Stimulated activated CD4-positive, alpha-beta T cell treated with anti-CD3 and anti-CD28 coated beads, TNF-alpha, amount 100 ng/mL, for 1 hour (primary cell): ENCODE measurements at places on chromosomes 3 and 15.
A peak's percentile ranks its signal among the peaks of the same experiment; 100 is the strongest.

DNA sequence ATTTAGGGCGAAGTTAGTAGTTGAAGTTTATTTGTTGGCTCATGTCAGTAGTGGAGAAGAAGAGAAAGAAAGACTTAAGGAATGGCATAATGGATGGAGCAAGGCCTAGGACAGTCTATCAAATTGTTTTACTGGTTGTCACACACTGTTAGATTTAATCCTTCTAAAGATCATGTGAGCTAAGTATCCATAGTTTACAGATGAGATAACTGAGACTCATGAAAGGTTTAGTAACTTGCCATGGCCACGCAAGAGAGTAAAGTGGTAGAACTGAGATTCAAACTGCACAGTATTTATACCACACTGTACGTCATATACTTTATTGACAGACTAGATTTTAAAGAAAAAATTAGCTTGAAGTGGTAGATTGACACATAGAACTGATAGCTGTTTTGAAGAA is 11.4 kb downstream of the SPRED1 start:
- no peak for DNase-seq

GRCh38 chr3:65490114-65490513 is 548.6 kb downstream of the MAGI1 start:
- DNase-seq: no peak

DNA sequence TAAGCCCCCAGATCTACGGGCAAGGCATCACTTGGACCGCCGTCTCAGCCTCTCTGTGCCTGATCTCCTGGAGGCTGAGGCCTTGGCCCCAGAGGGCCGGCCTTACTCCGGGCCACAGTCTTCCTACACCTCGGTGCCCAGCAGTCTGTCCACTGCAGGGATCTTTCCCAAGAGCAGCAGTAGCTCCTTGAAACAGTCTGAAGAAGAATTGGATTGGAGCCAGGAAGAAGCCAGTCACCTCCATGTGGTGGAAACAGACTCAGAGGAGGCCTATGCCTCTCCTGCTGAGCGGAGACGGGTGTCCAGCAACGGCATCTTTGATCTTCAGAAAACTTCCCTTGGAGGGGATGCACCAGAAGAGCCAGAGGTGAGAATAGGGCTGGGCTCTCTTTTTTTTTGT is 67.0 kb downstream of the MCTP2 start:
- DNase-seq: no peak

GRCh38 chr15:45863881-45864580 is 229.2 kb downstream of the SQOR start:
- DNase-seq: no peak

- DNase-seq: no peak
Observed at GRCh38 chr15:38242055-38242454, 10.6 kb upstream of the SPRED1 start.

- no peak for DNase-seq
Observed at GRCh38 chr3:102195198-102195948, 239.4 kb upstream of the ZPLD1 start.

DNA sequence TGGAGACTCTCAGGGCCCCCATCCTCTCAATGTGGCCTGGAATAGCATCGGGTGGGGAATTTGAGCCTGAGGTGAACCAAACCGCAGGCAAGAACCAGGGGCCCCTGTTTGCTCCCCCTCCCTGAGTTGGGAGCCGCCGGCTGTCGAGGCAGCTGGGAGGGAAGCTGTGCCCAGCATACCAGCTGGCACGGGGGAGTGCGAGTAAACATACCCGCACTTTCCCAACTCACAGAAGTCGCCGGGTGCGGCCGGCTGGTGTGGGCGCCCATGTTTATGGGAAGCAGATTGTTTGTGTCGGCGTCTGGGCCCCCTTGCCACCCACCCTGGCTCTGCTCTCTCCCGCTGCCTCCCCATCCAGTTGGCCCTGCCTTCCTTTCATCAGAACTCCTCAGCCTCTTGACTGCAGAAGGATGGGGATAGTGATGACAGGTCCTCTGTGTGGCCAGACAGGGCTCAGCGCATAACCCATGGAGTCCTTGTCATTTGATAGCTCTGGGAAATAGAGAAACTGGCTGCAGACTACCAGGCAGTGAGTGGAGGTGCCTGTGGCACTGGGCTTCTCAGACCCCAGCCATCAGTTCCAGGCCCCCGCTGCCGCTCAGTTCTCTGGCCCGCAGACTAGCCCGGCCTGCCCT is 60.4 kb downstream of the CACNA2D2 start:
- DNase-seq: no peak

DNA sequence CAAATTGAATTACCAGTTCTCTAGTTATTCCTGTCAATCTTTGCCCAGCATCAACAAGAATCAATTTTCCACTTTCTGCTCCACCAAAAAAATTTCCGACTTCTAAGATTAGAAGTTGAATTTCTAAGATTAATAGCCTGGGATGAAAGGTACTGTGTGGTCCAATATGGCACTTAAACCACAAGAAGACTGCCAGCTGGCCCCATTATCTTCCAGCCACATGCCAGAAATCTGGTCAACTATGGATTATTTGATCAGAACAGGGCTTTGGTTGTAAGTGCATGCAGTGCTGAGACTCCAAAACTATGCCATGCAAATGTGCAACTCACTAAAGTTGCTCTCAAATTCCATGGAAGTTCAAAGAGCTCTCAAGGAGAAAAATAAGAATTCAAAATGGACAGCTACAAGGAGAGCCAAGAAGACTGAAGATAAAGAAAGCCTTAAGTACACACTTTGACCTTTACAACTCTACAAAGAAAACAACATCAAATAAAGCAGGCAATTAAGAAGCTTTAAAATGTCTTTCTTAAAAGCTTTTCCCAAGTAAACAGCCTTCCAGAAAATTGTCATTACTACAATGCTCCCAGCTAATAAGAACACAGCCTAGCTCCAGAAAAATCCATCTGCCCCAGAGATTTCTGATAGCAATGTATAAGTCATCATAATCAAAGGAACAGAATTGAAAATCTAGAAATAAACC is 64.2 kb downstream of the ST3GAL6 start:
- DNase-seq: no peak

GRCh38 chr3:99659032-99659431 is 20.6 kb downstream of the COL8A1 start:
- DNase-seq: no peak

DNA sequence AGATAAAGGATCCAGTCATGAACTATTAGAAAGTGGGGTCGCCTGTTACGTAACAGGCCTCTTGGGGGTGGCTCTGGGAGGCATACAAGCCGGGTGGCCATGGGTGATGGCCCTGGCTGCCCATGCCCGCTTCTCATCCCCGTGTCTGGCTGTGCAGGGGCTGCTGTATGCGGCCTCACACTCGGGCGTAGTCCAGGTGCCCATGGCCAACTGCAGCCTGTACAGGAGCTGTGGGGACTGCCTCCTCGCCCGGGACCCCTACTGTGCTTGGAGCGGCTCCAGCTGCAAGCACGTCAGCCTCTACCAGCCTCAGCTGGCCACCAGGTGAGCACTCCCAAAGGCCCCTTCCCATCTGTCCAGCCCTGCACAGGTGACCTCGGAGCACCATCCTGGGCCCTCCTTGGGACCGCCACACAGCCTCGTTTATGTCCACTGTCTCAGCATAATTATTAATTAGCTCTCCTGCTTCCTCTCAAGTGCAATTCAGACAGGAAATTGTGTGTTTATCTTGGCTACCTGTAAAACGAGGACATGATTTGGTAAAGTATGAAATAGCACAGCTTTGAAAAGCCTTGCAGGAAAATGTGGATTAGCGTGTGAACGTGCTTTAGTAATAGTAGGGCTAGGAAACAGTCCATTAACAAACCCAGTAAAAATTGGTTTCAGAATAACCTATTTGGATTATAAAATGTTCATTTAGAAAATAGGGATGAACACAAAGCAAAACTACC is 8.1 kb downstream of the CIB1 start:
- no peak for DNase-seq

GRCh38 chr3:122301063-122301462 is 24.0 kb upstream of the CSTA start:
- DNase-seq: no peak

DNA sequence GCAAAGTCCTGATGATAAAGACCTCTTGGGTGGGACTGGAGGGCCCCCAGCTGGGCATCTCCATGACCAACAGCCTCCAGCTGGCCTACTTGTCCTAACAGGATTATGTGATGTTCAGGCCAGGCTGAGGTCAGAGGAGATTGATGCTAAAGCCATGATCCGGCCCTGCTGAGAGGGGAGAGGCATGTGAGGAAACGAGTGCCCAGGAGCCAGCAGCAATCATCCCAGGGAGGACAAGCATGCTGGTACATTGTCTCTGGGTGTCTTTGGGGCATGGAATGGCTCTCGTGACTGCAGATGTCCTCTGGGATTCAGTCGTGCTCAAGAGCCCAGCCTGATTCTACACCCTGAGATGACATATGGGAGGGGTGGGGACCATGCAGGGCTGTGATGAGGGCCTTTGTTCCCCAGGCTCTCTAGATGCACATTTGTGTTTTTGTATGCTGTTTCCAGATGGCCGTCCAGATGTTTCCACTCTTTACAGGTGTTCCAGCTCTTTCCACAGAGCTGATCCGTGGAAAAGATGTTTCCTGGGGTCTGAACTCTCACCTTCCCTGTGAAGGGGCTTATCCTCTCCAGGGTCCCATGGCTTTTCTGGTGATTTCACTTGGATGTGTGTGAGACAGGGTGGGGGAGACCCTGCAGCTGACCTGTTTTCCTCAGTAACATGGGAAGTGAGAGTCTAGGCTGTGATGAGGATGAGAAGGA is 20.2 kb downstream of the SLC24A1 start:
- DNase-seq: no peak

GRCh38 chr15:26224266-26224665 is 361.1 kb upstream of the ATP10A start:
- no peak for DNase-seq

DNA sequence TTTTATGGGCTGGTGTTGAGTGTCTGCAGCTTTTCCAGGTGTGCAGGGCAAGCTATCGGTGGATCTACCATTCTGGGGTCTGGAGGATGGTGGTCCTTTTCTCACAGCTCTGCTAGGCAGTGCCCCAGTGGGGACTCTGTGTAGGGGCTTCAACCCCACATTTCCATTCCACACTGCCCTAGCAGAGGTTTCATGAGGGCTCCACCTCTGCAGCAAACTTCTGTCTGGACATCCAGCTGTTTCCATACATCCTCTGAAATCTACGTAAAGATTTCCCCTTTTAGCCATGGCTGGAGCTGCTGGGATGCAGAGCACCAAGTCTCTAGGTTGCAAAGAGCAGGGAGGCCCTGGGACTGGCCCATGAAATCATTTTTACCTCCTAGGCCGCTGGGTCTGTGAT is 11.6 kb downstream of the RFX7 start:
- DNase-seq: no peak

- no peak for DNase-seq
Observed at GRCh38 chr3:46215810-46216414, 7.8 kb upstream of the CCR1 start.

DNA sequence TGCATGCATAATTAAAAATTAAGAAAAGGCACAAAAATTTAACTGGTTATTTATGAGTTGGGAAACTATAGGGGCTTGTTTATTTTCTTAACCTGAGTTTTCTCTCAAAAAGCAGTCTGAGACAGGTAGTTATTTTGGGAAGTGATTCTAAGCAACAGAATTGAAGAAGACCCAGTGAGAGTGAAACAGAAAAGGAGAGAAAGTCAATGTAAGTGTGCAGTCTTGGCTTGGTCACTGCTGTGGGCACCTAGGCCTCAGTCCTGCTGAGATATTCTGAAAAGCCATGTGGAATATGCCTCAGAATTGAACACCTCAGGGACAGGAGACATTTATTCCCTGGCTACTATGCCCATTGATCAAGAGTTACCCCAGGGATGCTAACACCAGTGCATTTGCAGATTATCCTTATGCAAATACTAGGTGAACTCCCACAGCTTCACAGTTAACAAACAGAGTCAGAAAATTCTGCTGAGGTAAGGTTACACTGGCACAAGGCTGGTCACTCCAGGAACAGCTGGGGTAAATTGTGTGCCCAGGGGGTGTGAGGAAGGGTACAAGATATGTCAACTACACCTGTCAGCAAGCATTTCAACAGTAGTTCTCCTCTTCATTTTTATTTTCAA is 222.7 kb downstream of the EFHB start:
- no peak for DNase-seq

GRCh38 chr15:66477011-66477410 is 20.6 kb downstream of the SNAPC5 start:
- DNase-seq: no peak

- DNase-seq: no peak
Observed at GRCh38 chr3:55531321-55531720, 44.2 kb upstream of the WNT5A start.

DNA sequence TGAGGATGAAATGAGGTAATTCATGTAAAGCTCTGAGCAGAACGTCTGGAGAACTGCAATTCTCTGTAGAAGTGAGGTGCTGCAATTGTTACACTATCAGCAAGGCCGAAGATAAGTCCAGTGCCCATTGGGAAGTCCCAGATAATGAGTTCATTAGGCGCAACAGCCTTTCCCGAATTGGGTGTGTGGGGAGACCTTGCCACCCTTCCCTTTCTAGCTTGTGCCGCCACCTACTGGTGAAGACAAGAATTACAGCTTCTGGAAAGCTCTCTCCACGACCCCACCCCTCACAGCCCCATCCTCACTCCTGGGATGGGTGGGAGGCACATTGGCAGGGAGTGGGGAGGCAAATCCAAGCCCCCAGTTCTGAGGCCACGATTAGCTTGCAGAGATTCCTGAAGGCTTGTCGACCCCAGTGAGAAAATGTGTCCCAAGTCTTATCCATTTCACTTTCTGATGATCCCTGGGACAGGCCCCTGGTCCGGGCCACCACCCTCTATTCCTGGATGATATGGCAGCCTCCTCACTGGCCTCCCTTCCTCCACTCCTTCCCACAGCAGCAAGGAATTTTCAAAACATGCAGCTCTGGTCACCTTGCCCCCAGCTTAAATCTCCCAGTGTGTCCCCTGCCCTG is 36.4 kb downstream of the FAM3D start:
- DNase-seq: peak; percentile 12

GRCh38 chr15:89818287-89818686 is 3.6 kb upstream of the ANPEP start:
- DNase-seq: no peak

DNA sequence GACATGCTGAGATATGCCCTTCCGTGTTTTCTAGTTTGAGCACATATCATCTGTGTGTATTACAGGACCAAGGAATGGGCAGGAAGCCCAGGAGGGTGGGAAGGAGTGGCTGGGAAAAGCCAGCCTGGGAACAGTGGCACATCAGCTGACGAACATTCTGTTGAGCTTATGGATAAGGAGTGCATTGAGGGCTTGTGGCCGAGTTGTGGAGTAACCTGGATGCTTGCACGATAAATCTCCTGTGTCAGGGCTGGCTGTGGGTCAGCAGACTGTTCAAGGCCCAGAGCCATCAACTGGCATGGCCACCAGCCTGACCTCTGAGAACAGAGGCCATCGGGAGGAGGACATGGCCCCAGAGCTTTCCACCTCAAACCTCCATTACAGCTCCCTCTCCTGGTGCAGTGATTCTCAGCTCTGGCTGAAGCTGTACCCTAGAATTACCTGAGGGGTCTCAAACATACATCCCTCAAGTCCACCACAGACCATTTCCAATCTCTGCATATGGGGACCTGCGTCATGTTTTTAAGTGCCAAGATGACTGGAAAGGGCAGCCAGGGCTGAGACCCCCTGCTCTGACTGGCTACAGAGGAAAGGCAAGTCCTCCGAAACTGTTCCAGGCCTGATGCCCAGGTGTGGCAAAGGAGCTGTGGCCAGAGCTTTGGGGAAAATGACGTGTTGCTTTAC is 4.8 kb upstream of the VILL start:
- DNase-seq: no peak

- DNase-seq: no peak
Observed at GRCh38 chr3:109284071-109284470, 32.2 kb downstream of the DPPA2 start.
